ENCODE measurements at places on chromosomes 6 and 20.

- no peak for DNase-seq
Measured at GRCh38 chr6:126195625-126196236, 144.2 kb upstream of the CENPW start.

GRCh38 chr6:62391358-62391757 is 105.3 kb upstream of the KHDRBS2 start:
- DNase-seq, result no peak

GRCh38 chr20:51899674-51900073 is 97.4 kb upstream of the SALL4 start:
- no peak for DNase-seq

GRCh38 chr6:19478273-19478672 is 358.9 kb upstream of the ID4 start:
- DNase-seq, result no peak

- DNase-seq, result no peak
Measured at GRCh38 chr6:11853678-11854407, 75.2 kb upstream of the ADTRP start.

- DNase-seq, result no peak
Measured at GRCh38 chr6:87118054-87118453, 23.1 kb upstream of the CGA start.

- DNase-seq, result no peak
Measured at GRCh38 chr6:30839671-30840070, 44.6 kb upstream of the DDR1 start.

GRCh38 chr6:140230282-140230681 is 855.8 kb upstream of the CITED2 start:
- DNase-seq, result no peak

DNA sequence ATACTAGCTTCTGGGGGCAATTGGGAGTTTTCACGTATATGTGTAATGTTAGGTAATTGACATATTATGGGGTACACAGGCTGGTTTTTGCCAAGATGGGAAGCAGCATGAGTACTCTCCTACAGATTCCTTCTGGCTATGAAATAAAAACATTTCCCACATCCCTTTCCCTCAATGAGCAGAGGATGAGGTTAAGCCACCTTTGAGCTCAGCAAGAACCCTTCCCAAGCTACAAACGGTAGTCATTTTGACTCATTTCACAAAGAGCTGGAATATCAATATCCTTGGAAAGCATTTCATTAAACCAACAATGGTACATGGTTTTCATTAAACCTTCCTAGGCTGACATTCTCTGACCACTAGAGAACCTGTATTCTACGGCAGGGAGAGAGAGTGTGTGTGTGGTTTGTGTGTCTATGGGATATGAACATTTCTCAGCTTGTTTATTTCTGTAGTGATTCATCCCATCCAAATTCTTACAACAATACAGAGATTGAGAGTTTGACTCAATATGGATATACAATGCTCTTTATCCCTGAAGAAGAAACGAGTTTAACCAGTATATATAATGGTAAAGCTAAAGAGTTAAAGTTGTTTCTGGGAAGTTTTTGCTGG is 119.5 kb downstream of the ARHGAP18 start:
- no peak for DNase-seq

- DNase-seq, result no peak
Measured at GRCh38 chr6:132253906-132254305, 147.4 kb downstream of the MOXD1 start.

DNA sequence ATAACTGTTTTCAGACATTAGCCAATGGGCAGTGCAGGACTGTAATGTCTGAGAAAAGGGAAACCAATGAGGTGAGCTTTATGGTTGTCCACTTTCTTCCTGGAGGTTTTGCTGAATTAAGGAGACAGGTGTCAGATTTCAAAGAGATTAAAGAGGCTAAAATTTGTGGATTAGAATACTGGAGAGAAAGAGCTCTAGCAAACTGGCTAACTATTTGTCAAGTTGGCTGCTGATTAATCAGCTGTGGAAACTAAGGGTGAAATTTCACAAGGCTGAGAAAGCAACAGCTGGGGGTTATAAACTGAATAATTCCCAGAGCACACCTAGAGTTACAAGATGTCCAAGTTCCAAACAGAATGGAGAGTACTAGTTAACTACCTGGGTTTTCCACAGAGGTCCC is 198.9 kb downstream of the TBC1D32 start:
- no peak for DNase-seq

GRCh38 chr6:134446896-134447295 is 129.0 kb upstream of the SGK1 start:
- no peak for DNase-seq

GRCh38 chr20:25571817-25572216 is 13.5 kb downstream of the NINL start:
- no peak for DNase-seq

DNA sequence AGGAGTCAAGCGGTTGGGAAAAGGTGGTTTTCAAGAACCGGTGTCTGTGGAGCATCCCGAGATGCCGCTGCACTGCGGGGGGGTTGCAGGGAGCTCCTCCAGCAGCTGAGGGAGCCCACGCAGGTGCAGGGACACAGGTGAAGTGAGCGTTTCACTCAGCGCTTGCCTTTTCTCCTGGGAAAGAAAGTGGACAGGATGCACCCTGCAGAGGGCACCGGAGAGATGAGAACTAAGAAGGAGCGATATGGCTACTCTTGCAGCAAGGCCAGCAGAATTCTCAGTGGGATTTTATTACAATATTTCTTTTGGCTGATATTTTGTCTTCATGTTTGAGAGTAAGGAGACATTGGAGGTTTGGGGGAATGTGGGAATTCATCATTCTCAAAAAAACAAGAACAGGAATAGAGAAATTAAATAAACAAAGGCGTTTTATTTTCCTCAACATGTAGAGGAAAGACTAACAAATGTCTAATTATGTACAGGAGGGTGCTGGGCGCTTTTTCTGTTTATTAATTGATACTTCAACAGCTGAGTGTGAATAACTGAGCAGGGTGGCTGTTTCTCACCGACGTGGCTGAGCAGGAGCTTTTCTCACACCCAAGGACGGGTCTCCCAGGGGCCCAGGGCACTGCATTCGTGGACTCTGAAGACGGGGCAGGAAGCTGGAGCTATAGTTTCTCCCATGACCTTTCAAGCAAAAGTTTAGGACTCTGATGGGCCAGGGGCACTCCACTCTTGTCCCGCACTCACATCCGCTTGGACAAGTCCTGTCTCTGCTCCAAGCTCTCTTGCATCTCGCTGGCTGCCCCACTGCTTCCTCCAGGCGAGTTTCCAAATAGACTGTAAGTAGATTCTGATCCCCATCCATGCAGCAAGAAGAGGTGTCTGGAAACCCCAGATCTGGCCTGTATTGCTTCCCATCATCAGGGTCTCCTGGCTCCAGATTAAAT is 176.1 kb downstream of the SMOC2 start:
- DNase-seq, result no peak

DNA sequence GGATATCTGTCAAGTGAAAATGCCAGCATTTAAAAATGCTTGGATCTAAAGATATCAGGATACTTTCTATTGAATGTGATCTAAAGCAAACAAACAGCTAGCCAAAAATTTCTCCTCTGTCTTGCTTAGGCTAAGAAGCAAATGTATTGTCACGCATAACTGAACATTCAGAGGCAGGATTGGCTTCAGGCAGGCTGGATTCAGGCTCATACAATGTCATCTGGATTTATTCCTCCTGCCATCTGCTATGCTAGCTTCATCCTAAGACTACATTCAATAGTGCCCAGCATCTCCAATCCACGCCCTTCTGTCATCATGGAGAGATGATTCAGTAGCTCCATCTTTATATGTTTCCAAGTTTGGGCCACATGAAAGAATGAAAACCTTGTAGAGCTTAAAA is 27.1 kb downstream of the PFDN4 start:
- no peak for DNase-seq

- DNase-seq, result no peak
Measured at GRCh38 chr6:130843575-130844320, 16.5 kb downstream of the SMLR1 start.

Data from natural killer cell treated with Interleukin-12 subunit alpha and Interleukin-12 subunit beta and Interleukin-15 and Interleukin-18, amount 100 ng/mL, for 72 hours (primary cell).